AG04450 (cell line): ENCODE measurements at places on chromosomes 4 and X. TPM values are rescaled to one million over a fixed set of nuclear protein-coding genes. Genes with fewer than 3 reads are reported as not detected.

The SMR3A gene
- not detected in 2 replicates for polyA plus RNA-seq

The PAGE2 gene
- polyA plus RNA-seq: not detected in 2 replicates

The GAB3 gene
- polyA plus RNA-seq: 2.5 and 2.8 TPM in 2 replicates

GRCh38 chrX:110408949-110409588, 50.4 kb downstream of the RTL9 start:
- no peak for DNase-seq

DNA sequence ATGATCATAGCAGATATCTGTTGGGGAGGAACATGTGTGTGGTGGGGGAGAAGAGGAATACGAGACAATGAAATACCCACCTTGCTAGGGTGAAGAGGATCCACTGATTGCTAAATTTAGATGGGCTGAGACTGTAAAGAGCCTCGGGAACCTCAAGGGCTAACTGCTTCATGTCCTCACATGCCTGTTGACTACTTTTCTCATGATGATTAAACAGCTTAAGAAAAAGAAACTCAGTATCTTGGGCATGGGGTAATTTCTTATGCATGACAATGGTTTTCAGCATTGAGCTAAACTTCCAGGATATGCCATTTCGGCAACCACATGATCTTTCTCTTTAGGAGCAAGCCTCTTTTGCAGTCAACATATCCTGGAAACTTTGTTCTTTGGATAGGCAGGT, 3.9 kb upstream of the LNX1 start:
- no peak for DNase-seq

DNA sequence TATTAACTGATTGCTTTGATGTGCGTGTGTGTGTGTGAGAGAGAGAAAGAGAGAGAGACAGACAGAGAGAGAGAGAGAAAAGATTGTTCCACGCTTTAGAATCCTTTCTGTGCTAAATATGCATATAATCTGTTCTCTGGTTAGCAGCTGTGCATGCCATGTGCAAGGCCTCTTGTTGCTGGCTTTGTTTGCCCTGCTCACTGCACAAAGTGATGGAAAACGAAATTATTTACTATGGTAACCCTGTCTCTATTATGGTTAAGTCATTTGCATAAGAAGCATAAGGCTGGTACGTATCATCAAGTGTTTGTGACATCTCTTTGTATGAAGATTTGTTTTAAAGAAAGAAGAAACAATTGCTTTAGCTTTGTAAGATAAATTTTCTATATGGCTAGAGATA, 190.2 kb upstream of the POF1B start:
- DNase-seq: no peak

- DNase-seq: no peak
These were observed 3.8 kb downstream of the VEGFC start for GRCh38 chr4:176788971-176789370.

- no peak for DNase-seq
These were observed 142.7 kb downstream of the DKK2 start for GRCh38 chr4:106893395-106893881.
